Neuronal stem cell (in vitro differentiated cells): ENCODE measurements at places on chromosomes 11 and 22.

DNA sequence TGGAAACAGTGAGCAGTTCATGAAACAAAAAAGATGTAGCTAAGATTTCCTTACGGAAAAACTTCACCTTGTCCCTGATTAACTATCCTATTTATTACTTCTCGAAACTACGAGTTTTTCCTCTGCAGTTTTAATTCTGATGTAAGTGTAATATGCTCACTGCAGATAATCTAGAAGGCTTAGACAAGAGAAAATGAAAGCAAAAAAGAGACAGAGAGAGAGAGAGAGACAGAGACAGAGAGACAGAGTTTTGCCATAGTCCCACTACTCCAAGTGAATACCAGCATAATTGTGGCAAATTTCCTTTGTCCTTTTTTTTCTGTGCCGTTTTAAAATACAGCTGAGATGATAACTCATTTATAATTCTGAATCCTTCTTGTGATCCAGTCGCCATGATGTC lies 24.8 kb downstream of the FSHB start:
- no peak for DNase-seq

DNA sequence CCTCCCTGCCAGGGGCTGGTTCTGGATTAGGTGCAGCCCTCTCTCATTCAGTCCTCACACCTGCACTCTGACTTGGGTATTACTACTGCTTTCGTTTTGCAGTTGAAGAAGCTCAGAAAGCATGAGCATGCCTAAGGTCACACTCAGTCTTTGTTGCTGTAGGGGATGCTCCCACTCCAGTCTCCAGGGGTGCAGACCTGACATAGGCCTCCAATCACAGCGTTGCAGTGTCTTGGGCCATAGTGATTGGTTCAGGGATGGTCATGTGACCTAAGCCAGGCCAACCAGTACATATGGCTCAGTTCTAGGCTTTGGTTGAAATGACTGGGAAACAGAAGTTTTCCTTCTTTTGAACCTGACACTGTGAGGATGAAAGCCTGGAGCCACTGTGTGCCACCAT lies 61.7 kb downstream of the FBXO7 start:
- no peak for DNase-seq

- DNase-seq = no peak
These were observed 6.4 kb upstream of the CCND1 start for GRCh38 chr11:69634590-69634989.

- peak; percentile 31 for DNase-seq
These were observed 52.9 kb downstream of the UVRAG start for GRCh38 chr11:75867778-75868374.

DNA sequence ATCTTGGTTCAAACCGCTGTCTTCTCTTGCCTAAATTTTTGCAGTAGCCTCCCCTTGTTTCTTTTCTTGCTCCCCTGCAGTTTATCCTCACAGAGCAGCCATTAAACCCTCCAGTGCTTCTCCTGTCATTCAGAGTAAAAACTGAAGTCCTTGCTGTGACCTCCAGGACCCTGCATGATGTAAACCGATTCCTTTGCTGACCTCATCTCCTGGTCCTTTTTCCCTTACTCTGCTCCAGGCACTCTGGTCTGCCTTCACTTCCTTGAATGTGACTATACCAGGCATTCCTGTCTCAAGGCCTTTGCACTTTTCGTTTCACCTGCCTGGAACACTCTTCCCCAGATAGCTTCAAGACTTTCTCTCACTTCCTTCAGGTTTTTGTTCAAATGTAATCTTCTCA lies 152.0 kb downstream of the WNT11 start:
- no peak for DNase-seq

- no peak for DNase-seq
These were observed 39.4 kb downstream of the GNB1L start for GRCh38 chr22:19815093-19815822.

DNA sequence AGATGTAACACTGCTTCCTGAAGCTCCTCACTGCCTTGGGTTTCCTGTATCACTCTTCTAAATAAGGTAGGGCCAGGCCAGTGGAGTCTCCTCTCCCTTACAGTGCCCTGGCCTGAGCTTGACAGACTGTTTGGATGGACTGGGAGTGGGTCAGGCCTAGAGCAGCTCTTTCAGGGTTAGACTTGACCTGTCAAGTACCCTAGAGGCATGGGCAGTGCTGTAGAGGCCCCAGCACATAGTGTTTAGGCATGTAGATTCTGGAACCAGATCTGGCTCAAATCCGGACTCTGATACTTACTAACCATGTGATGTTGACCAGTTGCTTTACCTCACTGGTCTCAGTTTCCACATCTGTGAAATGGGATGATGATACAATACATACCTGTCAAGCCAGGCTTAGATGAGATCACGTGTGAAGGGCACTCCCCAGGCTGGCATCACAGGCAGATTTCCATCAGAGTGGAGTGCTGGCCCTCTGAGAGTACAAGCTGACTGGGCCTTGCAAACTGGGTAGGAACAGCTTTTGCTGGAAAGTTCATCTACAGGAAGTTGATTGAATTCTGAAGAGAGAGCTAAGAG lies 1.4 kb upstream of the MICAL2 start:
- no peak for DNase-seq

GRCh38 chr11:32584921-32585320 lies 1.3 kb downstream of the EIF3M start:
- DNase-seq = peak; percentile 17

DNA sequence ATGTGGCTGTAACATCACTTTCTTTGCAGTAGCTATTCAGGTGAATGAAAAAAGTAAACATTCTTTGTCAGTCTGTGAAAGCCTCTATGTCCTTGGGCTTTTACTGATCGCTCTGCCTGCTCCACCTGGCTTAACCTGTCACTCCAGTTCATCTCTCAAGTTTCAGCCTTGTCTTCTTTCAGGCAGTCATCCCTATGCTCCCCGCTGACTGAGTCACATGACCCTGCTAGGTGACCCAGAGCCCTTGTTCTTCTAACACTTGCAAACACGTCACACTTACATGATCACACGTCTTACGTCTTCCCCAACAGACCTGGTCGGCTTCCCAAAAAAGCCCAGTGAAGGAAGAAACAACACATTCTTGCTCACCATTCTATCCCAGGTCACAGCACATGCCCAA lies 499.3 kb upstream of the TENM4 start:
- DNase-seq = no peak

GRCh38 chr11:100031973-100032372 lies 655.1 kb upstream of the ARHGAP42 start:
- no peak for DNase-seq

- DNase-seq = no peak
These were observed 1.8 kb downstream of the LARGE2 start for GRCh38 chr11:45924036-45924915.

DNA sequence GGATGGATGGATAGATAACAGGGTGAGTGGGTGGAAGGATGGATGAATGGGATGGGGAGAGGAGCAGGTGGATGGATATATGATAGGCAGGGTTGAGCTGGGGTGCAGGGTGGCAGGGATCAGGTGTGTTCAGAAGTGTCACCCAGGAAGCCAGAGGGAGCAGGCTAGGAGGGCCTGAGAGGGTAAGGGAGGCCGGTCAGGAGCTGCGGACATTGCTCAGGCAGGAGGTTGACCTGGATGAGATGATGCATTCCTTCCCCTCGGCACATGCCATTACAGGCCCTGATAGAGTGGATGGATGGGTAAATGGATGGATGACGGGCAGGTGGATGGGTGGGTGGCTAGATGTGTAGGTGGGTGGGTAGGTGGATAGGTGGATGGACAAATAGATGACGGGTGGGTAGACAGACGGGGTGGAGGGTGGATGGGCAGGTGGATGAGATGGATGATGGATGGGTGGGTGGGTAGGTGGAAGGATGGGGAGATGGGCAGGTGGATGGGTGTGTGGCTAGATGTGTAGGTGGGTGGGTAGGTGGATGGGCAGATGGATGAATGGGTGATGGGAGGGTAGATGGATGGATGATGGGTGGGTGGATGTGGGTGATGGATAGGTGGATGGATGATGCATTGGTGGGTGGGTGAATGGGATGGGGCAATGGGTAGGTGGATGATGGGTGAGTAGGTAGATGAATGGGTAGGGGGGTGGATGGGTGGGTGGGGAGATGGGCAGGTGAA lies 8.0 kb downstream of the DHCR7 start:
- DNase-seq = no peak

- no peak for DNase-seq
These were observed 13.7 kb downstream of the GDPD4 start for GRCh38 chr11:77287615-77288273.

GRCh38 chr11:67024410-67024809 lies 1.5 kb downstream of the SYT12 start:
- DNase-seq = no peak

- peak; percentile 65 for DNase-seq
These were observed at the start of gene CLCF1 for GRCh38 chr11:67372993-67373647. Gene CLCF1, minus strand, starts transcription at chr11:67373598. Its CDS starts 59 bp downstream, at chr11:67373539.

- DNase-seq = no peak
These were observed 37.8 kb downstream of the SCN3B start for GRCh38 chr11:123616505-123617198.

- DNase-seq = no peak
These were observed 151.7 kb downstream of the UVRAG start for GRCh38 chr11:75966537-75967287.

DNA sequence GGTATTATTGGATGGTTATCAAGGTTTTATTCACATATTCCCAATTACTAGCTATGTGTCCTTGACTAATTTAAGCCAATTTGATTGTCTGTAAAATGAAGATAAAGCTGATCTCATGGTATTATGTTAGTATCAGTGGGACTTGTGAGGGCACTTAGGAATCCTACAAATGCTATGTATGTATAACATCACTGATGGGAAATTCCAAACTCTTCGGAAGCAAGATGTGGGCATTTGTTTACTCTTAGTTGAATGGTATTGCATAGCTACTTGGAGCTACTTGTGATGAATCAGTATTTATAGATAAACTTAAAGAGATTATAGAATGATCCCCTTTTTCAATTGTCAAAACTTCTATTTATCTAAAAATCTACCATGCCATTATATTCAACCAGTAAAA lies 239.9 kb downstream of the CNTN5 start:
- DNase-seq = no peak

DNA sequence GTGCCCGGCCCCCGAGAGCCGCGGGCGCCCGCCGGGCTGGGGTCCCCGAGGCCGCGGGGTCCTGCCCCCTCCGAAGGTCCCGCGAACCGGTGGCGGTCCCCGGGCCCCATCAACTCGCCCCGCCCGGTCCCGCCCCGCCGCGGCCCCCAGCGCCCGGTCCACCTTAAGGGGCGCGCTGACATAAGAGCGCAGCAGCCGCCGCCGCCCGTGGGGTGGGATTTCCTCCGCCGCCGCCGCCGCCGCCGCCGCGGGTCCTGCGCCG lies at the start of gene ZDHHC8:
Gene ZDHHC8 (plus strand): TSS at position 208 of the 262 bp plus-strand sequence. CDS start 144 bp downstream, outside the sequence.
- no peak for DNase-seq

DNA sequence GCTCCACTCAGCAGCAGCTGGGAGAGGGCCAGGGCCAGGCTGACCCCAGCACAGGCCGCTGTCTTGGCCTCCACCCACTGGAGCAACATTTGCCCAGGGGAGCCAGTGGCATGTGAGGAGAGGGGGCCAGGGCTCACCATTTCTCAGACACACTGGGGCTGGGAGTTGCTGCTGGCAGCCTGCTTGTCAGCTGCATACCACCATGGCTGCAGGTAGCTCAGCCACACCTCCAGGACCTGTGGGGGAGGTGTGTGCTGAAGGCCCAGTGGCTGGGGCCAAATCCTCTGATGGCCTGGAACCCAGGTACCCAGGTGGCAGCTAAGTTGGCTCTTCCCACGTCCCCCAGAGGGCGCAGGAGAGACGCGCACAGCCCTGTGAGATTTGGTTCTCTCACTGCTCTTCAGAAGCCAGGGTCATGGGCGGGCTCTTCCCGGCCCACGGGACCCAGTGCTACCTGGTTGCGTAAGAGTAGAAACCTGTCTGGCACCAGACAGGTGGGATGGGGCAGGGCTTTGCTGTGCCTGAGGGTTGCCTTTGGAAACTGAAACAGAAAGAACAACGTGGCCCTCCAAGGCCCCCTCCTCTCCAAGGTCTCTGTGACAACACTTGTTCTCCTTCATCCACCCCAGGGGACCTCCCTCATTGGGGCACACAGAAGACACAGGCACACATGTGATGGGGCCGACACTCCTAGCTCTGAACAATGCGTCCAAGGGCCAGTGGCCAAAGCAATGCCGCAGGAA lies 98.8 kb downstream of the MED15 start:
- peak; percentile 48 for DNase-seq

DNA sequence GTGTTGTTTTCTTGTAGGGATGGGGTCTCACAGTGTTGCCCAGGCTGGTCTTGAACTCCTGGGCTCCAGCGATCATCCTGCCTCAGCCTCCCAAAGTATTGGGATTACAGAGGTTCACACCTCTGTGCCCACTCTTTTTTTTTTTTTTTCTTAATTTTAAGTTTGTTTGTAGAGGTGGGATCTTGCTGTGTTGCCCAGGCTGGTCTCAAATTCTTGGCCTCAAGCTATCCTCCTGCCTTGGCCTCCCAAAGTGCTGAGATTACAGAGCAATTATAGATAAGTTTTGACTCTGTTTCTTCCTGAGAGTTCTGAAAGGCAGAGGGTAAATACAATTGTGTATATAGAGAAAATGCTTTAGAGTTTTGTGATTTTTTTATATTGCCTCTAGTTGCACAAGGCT lies 160.4 kb downstream of the TEAD1 start:
- DNase-seq = no peak

GRCh38 chr11:124890683-124891372 lies 6.8 kb downstream of the ROBO4 start:
- no peak for DNase-seq

DNA sequence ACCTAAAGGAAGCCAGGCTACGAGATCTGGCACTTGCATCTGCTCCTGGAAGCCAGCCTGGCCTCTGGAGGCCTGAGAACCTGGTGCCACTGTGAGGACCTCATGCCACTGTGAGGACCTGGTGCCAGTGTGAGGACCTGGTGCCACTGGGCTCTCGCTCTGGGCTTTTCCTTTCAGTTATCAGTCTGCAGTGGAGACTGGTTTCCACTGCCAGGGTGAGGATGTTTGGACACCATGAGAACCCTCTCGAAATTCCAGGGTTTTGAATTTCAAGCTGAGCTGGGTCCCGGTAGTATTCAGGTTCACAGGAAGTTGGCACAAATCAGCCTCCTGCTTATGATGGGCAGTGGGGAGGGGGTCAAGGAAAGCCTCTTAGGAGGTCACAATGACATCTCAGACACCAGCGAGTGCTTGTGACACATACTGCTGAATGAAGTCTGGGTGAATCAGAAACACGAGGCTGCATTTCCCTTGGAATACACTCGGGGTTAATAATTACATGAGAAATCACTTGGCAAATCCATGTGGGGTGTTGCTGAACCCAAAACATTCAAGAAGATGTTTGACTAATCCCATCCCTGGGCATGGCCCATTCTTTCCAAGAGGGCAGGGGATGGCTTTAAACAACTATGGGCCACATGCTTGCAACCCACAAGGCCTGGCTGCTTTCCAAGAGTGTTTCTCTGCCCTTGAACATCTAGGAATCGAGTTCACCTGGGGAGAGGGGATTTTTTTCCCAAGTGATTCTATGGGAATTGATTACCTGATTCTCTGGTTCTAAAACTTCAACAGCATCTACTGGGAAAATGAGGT lies 60.2 kb downstream of the LINC01488 start:
- DNase-seq = no peak

- no peak for DNase-seq
These were observed 204.9 kb downstream of the CTTN start for GRCh38 chr11:70603114-70603755.

- DNase-seq = no peak
These were observed 29.0 kb downstream of the CAPN1 start for GRCh38 chr11:65210748-65211147.
